ENCODE measurements at places on chromosomes 1 and 21.

DNA sequence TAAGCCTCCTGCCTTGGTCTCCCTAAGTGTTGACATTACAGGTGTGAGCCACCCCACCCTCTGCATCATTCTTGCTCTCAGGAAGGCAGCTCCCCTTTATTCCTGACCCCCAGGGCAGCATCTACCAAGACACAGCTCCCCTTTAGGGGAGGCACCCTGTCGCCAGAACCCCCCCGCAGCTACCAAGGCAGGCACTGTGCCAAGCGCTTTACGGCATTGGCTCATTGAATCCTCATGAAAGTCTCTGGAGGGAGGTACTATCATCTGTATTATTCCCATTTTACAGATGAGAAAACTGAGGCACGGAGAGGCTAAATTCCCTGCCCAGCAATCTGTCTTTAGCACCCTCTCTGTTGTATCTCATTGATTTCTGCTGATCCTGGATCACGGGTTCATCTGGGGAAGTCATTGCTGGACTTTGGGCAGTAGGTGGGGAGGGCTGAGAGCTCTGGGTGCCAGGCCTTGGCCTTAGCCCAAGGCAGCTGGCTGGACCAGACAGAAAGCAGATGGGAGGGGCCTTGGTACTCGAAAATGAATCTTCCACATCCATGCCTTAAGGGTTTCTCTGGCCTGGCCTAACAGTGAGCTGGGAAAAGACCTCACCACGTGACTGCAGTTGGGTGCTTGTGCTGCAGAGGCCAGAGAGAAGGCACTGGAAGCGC, 5.9 kb downstream of the PLOD1 start:
- no peak for DNase-seq

GRCh38 chr1:209885403-209886218, 52.4 kb upstream of the SYT14 start:
- DNase-seq: no peak

- DNase-seq: no peak
These were observed 1.5 kb downstream of the SPATC1L start for GRCh38 chr21:46182548-46183336.

- DNase-seq: no peak
These were observed 20.6 kb downstream of the IPO9 start for GRCh38 chr1:201849372-201850052.

DNA sequence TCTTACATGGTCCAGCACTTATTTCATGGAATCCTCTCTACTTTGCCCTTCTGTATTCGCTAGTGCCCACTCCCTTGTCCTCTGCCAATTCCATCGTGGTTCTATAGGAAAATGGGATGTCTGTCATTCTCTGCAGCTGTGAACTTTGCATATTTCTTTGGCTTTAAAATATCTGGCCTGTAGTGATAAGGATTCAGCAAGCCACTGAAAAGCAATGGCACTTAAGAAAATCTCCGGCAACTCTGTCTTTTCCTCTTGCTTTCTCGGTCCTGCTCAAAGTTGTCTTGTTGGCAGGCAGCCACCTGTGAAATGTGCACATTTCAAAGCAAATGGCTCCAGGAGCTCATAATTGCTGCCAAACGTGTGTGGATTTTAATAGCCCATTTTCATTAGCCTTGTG, 91.8 kb downstream of the CHD1L start:
- no peak for DNase-seq

DNA sequence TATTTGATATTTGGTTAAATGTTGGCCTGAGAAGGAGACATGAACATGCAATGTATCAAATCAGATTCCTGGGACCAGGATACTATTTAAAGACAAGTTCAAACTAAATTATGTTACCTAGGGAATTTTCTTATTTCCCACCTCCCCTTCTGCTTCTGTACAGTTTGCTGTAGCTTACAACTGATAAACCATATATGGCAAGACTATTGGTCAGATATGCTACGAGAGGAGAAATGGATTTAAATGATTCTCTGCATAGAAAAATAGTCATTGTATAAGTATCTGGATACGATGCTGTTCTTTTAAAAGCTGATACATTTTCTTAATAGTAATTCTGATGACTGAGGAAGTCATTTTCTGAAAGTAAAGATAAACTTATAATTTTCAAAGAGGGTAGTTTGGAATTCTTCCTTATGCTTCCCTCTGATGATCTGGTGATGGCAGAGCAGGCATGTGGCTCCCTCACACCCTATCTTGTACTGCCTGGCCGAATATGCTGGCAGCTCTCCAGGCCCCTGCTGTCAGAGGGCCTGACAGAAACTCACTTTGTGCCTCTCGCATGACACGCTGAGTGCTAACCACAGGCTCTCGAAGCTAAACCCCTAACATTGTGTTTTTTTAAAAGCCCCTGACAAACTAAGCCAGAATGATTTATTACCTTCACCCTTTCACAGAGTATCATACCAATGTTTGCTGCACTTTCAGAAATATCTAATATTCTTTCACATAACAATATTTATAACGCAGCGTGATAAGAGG, 19.4 kb downstream of the RRP15 start:
- no peak for DNase-seq

- no peak for DNase-seq
These were observed 372.6 kb downstream of the RPS6KC1 start for GRCh38 chr1:213423605-213424004.

- no peak for DNase-seq
These were observed 163.9 kb downstream of the LRRC40 start for GRCh38 chr1:70041317-70042045.

DNA sequence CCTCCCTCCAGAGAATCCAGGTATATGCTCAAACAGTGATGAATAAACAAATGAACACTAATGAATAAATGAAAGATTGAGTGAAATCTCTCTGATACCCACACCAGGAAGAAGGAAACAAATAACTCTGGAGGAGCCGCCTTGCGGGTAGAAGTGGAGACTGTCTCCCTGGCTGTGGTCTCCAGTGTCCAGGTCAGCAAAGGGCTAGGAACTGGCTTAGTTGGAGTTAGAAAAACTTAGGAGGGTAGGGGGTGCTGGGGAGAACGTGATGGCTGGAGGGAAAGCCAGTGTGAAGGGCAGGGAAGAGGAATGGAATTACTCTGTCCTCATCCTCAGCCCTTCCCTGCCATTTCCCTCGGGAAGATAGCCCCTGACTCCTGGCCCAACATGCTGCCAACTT, 537 bp downstream of the RHBDL2 start:
- DNase-seq: no peak

DNA sequence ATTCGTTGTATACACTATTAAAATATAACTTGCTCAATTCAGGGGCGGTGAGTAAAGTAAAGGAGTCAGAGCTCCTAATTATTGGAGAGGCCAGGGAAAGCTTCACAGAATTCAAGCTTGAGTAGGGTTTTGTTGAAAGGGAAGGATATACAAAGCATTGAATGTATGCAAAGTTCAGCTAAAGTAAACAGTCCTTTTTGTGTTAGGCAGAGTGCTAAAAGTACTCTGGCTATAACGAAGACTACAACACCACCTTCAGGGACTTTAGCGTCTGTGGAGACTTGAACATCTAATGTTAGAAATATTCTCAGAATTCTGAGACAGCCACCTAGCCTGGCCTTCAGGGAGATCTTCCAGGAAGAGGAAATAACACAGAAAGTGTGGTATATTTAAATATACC, 1.1 kb downstream of the FALEC start:
- DNase-seq: peak; percentile 45

- DNase-seq: no peak
These were observed 331.5 kb upstream of the AJAP1 start for GRCh38 chr1:4322881-4323280.

DNA sequence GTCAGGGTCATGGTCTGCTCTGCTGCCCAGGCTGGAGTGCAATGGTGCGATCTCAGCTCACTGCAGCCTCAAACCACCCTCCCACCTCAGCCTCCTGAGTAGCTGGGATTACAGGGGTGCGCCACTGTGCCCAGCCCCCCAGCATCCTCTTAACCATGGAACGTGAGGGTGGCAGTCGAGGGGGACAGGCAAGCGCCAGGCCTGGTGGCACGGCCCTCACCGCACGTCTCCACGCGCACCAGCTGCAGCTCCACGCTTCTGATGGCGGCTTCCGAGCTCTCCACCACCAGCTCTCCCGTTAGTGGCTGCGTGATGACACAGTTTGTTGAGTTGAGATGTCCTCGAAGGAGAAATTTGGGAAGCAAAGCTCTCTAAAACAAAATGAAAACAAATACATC, 39.1 kb downstream of the VPS26C start:
- DNase-seq: no peak

DNA sequence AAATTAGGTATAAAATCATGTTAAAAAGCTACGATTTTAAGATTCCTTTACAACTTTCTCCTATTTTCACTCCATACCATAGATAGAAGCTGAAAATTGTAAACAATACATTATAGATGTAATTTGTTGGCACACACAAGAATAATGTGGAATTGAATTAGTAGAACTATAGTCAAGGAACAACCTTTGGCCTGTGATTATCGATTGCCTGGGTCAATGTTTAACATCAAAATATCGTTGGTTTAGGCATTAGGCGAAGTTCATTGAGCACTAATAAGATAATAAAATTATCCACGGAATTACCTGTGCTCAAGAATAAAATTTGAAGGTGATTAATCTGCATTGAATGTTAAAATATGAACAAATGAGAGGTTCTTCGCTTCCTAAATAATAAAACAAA, 455.1 kb upstream of the ZP4 start:
- DNase-seq: no peak

DNA sequence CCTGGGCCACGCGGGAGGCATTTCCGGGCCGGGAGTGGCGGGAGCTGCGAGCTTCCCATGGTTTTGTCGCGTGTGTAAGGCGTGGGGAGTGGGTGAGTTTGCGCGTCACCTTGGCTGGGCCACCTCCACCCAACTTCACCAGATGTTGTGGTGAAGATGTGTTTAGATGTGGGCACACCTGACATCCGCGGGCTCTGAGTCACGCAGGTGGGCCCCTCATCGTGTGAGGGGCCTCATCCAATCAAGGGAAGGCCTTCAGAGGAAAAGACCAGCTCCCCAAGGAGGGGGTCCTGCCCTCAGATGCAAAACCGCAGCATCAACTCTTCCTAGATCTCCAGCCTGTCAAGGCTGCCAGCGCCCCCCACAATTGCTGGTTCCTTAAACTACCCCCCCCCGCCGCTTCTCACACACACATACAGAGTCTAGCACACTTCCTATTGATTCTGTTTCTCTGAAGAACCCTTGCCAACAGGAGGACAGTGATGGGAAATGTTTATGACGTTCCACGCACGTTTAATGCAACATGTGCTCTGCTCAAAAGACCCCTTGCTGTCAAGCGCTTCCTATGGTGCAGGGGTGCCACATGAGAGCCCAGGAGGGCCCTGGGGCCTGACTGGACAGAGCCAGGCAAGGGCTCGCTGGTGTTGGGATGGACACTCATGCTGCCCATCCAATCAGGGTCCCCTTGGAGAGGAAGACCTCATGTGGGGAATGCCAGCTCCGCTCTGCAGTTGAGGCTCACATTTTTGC, 11.9 kb downstream of the ACTRT2 start:
- peak; percentile 36 for DNase-seq

DNA sequence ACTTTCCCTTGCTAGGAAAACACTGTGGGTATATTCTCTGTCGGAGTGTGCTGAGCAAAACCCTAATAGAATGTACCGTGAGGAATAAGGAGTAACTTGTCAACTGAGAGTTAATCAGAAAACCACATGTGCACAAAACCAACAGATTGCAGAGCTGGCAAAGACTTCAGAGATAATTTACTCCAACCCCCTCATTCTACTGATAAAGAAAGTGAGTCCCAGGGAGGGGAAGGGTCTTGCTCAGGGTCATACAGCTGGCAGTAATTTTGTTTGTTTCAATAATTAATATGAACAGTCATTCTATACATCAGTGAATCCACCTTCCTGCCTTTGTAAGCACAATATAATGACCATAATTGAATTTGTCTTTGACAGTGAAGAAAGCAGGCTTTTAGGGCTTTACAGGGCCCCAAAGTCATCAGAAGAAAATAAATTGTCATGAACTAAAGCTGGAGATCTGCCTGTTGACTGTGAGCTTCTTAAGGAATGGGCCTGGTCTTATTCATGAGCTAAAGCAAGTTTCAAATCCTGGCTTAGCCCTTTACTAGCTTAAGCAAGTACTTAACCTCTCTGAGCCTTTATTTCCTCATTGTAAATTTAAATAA, 67.2 kb upstream of the HOOK1 start:
- DNase-seq: no peak

GRCh38 chr1:207752456-207752998, 673 bp downstream of the CD46 start:
- DNase-seq: no peak

- no peak for DNase-seq
These were observed at the start of gene SHCBP1L for GRCh38 chr1:182952677-182953444. TSS of gene SHCBP1L (minus strand) at chr1:182953166. CDS start at chr1:182953133, 33 bp downstream.

DNA sequence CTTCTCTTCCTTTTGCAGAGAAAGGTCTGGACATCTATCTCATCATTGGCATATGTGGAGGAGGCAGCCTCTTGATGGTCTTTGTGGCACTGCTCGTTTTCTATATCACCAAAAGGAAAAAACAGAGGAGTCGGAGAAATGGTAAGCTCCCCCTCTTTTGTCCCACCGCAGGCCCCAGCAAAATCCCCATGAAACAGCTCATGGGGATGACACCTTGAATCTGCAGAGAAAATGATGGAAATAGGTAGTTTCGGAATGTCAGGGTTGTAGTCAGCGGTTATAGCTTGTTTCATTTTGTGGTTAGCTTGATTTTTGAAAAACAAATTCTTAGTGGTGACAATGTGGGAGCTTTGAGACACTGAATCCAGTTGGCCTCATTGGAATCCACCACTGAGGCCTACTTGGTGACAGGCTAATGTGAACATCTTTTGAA, 10.3 kb downstream of the CD2 start:
- peak; percentile 69 for DNase-seq

DNA sequence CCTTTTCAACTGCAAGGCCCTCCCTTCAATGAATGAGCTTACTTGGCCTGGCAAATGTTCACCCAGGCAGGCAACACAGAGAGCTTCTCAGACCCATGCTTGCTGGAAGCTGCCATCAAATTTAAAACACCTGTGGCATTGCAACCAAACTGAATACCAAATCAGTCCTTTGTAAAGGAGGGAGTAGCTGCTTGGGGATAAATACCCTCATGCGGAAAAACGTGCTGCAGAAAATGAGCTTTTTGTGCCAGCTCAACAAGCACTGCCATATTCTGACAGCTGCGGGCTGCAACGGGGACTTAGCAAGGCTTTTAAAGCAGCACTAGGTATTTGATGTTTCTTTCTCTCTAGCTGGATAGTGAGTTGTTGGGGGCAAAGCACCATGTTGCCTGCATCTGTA, 119.7 kb downstream of the PLPPR4 start:
- DNase-seq: no peak

DNA sequence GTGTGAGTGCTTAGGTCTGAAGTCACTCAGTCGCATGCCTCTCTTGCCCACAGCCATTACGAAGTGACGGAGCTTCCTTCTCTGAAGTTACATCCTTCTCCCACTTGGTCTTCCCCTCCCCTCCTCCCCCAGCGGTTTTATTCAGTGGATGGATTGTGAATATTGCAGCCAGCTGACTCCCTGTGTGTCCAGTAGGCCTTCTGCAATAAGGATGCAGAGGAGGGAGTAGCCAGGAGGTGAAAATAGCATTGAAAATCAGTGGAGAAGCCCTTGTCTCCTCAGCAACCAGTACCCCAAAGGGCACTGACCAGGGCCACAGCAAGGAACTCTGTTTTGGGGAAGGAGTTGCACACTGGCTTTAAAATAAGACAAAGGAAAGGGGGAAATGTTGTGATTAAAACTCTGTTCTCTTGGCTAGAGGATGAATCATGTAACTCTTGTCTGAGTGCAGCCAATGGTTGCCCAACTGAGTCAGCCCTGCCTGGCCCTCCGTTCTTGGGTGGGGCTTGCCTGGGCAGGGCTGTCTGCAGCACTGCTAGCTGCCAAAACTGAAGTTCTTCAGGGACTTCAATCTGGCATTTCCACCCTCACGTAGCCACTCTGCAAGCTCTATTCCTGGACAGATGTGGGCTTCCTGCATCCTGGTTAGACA, 4.3 kb downstream of the S100A10 start:
- peak; percentile 70 for DNase-seq

All from CD4-positive, alpha-beta T cell treated with Interleukin-15 for 4 hours (primary cell).